Temporal lobe (tissue), 4 donors: ENCODE measurements at places on chromosomes 6 and 20. TPM values are rescaled to one million over a fixed set of nuclear protein-coding genes. Genes with fewer than 3 reads are reported as not detected.

The LAMA5 gene
- total RNA-seq, result 13.5 TPM

The TRDN gene
- 0.25 TPM for total RNA-seq

The SEMG1 gene
- total RNA-seq, result not detected

The LY6G5C gene
- total RNA-seq, result 1.2 TPM

The CAPN11 gene
- 0.25 TPM for total RNA-seq

The FKBP1C gene
- total RNA-seq, result not detected

The C6orf52 gene
- 0.98 TPM for total RNA-seq

The CDH4 gene
- 25.6 TPM for total RNA-seq

The OSTM1 gene
- total RNA-seq, result 22.1 TPM

The CASP8AP2 gene
- total RNA-seq, result 35.9 TPM

The NKAIN2 gene
- total RNA-seq, result 115 TPM

The CLIC5 gene
- total RNA-seq, result 2.5 TPM

The TRERF1 gene
- total RNA-seq, result 3.2 TPM

The RAB22A gene
- 32.9 TPM for total RNA-seq

The MAS1 gene
- total RNA-seq, result 0.25 TPM

The PTGIS gene
- 4.9 TPM for total RNA-seq

The COX4I2 gene
- not detected for total RNA-seq

The MOG gene
- total RNA-seq, result 0.25 TPM

The GSTA2 gene
- total RNA-seq, result not detected
